AG09319 (cell line): ENCODE measurements at places on chromosomes 6 and 20.

GRCh38 chr6:6908121-6908520 is 199.6 kb upstream of the RREB1 start:
- DNase-seq, result no peak

DNA sequence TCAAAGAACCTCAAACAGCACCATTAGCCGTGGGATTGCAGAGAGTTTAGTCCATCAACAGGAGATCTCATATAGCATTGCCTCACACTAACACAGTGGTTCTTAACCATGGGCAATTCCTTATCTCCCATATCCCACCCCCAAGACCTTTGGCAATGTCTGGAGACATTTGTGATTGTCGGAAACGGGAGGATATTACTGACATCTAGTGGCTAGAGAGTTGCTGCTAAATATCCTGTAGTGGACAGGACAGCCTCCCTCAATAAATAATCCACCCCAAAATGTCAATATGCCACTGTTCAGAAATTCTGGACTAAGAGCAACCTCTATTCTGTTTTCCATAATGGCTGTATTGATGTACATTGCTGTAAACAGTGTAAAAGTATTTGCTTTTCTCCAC is 210.1 kb upstream of the CCN2 start:
- peak; percentile 35 for DNase-seq

GRCh38 chr20:38735172-38735571 is 10.9 kb downstream of the SLC32A1 start:
- no peak for DNase-seq

- no peak for DNase-seq
Measured at GRCh38 chr6:25137480-25137879, 141.7 kb upstream of the CARMIL1 start.

GRCh38 chr6:136076496-136076895 is 173.6 kb downstream of the MTFR2 start:
- DNase-seq, result no peak

- DNase-seq, result no peak
Measured at GRCh38 chr6:33828764-33829731, 25.2 kb upstream of the MLN start.

DNA sequence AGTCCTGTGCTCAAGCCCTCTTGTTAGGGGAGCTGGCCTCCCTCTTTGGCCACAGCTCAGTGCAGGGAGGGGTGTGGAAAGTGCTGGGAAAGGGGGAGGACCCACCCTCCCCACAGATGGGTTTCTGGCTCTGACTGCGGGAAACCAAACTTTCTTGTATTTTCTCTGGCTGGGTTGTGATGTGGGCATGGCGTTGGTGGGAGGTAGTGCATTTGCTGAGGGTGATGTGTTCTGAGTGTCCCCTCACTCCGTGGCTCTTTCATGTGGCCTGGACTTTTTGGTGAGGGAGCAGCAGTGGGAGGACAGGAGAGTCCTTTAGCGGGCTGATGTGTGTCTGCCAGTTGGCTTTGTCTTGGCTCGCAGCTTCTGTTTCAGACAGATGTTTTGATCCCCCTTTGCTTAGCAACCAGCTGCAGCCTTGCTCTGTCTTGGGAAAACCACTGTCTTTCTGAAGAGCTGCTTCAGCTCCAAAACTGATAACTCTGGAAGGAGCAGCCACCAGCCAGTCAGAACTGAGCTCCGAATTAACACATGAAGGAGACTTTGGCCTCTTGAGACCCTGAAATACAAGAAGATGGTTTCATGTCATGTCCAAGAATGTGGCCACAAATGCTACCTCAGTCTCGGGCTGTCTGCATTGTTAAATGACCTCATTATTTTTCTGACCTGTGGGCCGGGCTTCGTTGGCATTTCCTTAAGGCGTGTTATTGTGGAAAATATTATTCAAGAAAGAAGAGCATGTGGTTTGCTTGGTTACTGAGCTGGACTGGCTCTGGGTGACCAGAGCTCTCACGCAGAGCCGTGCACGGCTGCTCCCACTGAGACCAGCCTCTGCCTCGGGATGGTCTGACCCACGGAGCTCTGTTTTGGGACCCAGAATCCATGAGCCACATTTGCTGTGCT is 21.5 kb downstream of the SYNJ2 start:
- peak; percentile 87 for DNase-seq

DNA sequence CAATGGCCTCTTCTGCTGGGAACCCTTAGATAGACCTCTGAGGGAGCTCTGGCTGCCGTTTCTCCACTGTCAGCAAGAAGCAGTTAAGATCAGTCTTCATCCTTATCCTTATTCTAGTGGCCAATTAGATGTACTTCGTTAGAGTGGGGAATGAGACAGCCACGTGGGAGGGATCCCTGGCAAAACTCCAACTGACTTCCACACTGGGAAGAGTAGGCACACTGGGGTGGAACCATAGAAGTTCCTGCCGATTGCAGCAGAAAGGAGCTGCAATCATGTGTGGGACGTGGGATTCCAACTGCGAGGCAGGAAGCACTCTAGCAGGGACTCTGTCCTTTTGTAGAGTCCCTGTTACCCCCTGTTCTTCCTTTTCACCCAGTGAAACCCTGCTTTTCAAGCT is 226.3 kb upstream of the RGS17 start:
- no peak for DNase-seq

DNA sequence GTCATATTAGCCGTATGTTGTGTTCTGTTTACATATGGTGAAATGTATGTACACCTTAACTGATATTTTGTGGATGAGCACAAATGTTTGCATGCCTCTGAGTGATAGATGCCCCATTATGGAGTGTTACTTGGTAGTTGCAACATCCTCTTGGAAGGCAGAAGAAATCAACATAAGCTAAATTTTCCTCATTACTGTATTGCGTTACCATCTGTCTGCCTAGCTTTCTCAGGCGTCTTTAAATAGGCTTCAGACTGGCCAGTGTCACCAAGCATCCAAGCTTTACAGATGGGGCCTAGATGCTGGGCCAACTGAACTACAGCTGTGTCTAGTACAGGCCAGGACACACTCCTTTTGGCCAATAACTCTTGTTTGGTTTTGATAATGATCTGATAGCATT is 250.6 kb downstream of the SAMD5 start:
- peak; percentile 2 for DNase-seq

GRCh38 chr6:107075951-107076381 is 39.3 kb downstream of the BEND3 start:
- no peak for DNase-seq

DNA sequence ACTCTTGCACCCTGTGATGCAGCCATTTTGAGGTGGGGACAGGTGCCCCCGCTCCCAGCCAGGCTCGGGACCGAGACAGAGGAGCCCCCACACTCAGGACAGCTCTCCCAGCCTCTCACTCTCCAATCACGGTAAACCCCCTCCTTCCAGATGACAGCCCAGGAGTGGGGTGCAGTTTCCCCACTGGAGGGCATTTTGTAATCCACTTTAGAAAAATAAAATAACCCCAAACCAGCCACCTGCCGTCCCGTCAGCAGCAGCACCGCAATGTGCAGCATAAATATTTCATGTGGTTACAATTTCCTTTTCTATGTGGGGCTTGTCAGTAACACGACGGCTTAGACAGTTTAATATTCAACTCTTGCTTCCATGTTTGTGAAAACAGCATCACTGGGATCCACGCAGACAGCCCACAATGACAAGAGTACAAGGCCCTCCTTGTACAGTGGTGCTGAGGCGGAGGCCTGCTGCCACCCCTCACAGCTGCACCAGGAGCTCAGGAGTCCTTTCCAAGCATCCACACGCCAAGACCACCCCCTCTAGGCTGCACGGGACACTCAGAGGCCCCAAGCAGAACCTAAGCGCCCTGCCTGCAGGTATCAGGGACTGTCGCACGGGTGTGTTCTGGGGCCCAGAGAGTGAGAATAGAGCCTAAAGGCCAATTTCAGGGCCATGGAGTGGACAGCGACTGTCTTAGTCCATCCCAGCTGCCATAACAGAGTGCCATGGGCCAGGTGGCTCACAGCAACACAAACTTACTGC is 116.7 kb downstream of the JPH2 start:
- DNase-seq, result no peak

- DNase-seq, result no peak
Measured at GRCh38 chr6:147209762-147210449, 5.7 kb downstream of the STXBP5 start.

GRCh38 chr20:39225978-39226377 is 263.8 kb downstream of the DHX35 start:
- no peak for DNase-seq

DNA sequence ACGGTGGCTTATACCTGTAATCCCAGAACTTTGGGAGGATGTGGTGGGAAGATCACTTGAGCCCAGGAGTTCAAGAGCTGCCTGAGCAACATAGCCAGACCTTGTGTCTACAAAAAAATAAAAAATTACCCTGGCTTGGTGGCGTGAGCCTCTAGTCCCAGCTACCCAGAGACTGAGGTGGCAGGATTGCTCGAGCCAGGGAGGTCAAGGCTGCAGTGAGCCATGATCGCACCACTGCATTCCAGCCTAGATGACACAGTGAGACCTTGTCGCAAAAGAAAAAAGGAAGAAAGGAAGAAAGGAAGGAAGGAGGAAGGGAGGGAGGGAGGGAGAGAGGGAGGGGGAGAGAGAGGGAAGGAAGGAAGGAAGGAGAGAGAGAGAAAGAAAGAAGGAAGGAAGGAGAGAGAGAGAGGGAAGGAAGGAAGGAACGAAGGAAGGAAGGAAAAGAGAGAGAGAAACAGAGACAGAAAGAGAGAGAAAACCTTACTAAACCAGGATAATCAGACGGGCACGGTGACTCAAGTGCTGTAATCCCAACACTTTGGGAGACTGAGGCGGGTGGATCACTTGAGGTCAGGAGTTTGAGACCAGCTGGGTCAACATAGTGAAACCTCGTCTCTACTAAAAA is 10.9 kb upstream of the PNRC1 start:
- no peak for DNase-seq

DNA sequence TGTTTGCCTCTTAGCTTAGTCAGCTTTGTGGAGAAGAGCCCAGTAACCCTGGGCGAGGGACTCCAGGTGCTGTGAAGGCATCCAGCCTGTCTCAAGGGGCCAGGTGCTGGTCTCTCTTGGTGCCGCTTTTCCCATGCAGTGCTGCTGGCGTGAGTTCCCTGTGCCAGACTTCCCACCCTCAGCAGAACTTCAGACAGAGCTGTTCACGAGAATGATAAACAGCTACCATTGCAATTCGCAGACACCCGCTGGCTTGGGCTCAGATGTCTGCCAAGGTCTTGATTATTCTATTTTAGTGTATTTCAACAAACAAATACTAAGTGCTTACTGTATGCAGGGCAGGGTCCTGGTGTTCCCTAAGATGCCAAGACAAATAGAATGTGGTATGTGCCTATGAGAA is 57.7 kb downstream of the RNF217 start:
- DNase-seq, result no peak

GRCh38 chr6:142953373-142954273 is 8.6 kb upstream of the HIVEP2 start:
- no peak for DNase-seq

GRCh38 chr6:474453-475185 is 83.1 kb downstream of the IRF4 start:
- no peak for DNase-seq

DNA sequence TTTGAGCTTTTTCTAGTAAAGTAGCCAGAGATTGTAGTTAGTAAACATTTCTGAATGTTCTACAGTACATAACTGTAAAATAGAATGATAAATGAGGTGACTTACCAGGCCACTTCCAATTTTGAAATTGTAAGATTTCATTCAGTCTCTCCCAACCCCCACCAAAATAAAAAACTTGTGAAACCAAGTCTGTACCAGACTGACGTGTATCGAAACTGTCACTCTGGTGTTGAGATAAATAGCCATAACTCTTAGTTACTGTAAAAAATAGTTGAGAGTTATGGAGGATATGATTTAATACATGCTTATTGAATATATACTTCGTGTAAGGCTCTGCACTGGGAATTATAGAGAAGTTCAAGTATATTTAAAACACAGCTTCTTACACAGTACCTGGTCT is 455.7 kb downstream of the PLCB1 start:
- no peak for DNase-seq

DNA sequence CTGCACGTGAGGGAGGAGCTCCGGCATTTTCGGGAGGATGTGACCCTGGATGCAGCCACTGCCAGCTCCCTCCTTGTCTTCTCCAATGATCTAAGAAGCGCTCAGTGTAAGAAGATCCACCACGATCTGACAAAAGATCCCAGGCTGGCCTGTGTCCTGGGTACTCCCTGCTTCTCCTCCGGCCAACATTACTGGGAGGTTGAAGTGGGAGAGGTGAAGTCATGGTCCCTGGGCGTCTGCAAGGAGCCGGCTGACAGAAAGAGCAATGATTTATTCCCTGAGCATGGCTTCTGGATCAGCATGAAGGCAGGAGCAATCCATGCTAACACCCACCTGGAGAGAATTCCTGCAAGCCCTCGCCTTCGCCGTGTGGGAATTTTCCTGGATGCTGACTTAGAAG is 2.8 kb downstream of the RFPL4B start:
- DNase-seq, result no peak

- no peak for DNase-seq
Measured at GRCh38 chr6:144330017-144330987, 45.2 kb downstream of the UTRN start.

DNA sequence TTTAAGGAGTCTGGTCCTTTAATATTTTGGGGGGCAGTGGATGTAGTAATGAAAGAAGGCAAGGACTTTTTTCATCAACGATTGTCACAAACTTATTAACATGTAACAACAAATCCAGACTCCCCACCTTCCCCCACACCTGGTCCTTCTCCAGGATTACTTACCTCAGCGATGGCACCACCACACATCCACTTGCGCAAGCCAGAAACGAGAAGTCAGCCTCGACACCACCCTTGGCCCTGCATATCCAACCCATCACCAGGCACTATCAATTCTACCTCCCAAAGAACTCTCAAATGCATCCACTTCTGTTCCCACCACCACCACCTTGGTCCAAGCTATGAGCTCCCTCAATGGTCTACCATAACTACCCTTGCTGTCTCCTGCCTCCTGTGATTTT is 6.6 kb downstream of the EZR start:
- DNase-seq, result no peak

GRCh38 chr6:120622127-120622631 is 712.1 kb downstream of the TBC1D32 start:
- no peak for DNase-seq

DNA sequence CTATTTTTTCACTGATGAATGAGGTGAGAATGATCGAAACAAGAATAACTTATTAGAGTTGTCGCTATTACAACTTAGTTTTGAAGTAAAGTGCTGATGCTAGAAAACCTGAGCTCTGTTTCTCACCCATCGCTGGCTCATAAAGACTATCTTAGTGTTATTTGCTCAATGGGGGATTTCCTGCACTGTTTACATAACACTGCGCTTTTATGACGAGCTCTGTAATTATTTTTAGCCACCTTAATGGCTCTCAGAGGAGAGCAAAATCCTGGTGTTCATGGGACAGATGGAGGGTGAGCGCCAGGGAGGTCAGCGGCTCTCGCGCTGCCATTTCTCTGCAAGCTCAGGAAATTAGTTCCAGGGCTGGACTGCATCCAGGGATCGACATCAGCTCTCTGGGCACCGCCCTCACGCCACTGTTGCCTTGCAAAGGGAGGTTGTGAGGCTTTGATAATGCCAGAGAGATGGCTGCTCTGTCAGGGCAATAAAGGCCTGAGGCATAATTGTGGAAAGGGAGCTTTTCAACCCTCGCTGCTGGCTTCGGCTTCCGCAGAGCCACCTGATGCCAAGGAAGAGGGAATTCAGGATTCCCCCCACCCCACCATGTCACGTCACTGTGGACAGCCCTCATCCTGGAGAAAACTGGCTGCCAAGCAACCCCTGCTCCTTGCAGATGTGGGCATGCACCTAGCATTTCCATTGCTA is 72.0 kb downstream of the DACT2 start:
- no peak for DNase-seq

GRCh38 chr6:152334555-152334954 is 302.6 kb downstream of the SYNE1 start:
- no peak for DNase-seq

GRCh38 chr6:139343052-139343750 is 31.2 kb downstream of the CITED2 start:
- no peak for DNase-seq
